Thymus (tissue), 14 donors: ENCODE measurements at places on chromosomes 6 and 20.

DNA sequence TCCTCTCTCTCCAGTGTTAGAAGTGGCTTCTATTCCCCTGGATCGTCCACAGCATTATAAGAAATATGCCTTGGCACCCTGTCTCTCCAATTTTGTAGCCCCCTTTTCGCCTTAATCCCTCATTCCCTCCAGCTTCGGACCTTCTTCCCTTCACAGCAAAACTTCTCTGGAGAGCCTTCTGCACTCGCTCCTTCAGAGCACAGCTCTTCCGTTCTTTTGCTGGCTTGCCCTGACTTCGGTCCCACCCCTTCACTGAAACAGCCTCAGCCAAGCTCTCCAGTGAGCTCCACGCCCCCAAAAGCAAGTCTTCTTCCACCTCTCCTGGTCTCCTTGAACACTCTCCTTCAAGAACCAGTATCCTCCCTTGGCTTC, 134.7 kb upstream of the RNF24 start:
- no peak for DNase-seq

- DNase-seq = no peak
Observed at GRCh38 chr6:137390334-137390733, 103.9 kb downstream of the OLIG3 start.

GRCh38 chr20:62286493-62287064, 16.2 kb upstream of the ADRM1 start:
- no peak for DNase-seq

- no peak for DNase-seq
Observed at GRCh38 chr20:1669304-1669703, 11.7 kb upstream of the SIRPG start.
